Activated CD8-positive, alpha-beta memory T cell treated with anti-CD3 and anti-CD28 coated beads for 24 hours (primary cell): ENCODE measurements at places on chromosomes 1 and 21.

DNA sequence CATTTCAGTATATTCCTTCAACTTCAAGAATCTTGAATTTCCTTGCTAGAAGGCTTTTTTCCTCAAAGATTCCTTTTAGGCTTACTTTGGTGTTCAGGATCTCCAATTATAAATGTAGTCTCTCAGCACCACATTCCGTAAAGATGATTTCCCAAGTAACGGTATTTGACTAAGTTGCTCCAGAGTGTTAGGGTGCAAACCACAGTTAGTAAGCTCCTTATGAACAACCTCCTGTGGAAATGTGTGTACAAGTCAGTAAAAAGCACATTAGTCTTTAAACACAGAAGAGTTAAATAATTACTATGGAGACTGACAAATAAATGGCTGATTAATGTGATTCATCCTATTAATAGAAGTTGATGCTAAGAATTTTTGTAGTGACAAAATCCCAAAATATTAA is 10.3 kb downstream of the DONSON start:
- DNase-seq: no peak

GRCh38 chr1:211609120-211610024 is 30.4 kb upstream of the SLC30A1 start:
- DNase-seq: peak; percentile 9

DNA sequence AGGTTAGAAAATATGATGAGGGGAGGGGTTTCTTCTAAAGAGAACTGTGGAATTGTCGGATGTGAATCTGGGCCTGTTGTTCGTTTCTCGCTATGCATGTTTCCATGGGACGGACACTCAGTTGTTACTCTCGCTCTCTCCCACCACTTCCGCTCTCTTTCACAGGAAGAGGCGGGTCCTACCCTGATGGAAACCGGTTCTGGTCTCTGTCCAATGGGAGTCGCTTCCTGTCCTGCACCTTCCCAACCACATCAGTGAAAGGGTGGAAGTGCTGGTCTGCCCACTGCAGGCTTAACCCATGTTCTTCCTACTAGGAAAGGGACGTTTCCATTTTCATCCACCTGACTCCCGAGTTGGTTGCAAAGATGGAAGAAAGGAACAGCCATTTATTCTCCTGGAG is 119.4 kb downstream of the KCNJ15 start:
- DNase-seq: no peak

DNA sequence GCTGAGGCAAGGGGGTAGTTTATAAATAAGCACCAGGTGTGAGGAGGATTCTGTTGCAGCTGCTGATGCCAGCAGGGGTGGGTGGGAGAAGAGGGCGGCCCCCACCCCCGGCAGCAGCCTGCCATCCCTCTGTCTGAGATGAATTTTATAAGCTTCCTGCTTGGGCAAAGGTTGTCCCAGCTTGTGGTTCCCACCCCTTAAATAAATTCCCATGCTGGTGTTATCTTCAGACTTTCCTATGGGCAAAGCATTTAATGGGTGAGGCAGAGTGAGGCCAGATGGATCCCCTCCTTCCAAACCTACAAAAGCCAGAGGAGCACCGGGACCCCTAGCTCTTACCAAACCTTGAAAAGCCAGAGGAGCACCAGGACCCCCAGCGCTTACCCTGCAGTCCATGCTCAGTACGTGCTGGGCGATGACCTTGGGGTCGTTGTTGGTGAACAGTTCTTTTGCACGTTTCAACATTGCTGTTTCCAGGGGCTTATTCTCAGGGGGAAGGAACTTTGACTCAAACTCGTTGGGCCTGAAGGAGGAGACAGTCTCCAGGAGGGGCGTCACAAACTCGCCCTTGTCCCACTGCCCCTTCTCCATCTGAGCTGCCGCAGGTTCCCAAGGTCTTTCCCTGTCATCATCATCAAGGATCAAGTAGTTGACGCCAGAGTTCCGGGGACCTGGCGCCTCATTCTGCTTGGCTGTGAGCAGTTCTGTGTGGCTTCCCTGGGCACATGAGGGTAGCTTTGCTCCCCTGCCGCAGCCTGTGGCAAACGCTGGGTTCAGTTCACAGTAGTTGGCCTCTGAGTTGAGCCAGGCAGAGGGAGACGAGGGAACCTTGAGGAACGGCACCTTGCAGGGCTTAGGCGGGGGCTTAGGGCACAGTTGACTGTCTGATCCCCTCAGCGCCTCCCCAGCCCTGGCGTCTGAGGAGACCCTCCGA is 99.5 kb downstream of the BCAR3 start:
- no peak for DNase-seq

GRCh38 chr21:15414057-15414456 is 315.7 kb upstream of the USP25 start:
- no peak for DNase-seq

- DNase-seq: no peak
Measured at GRCh38 chr1:38644092-38644491, 215.5 kb downstream of the RRAGC start.
